Activated T-cell treated with anti-CD3 and anti-CD28 coated beads, Interleukin-2, amount 50 U/mL, for 72 hours (primary cell): ENCODE measurements at places on chromosomes 5 and 9. TPM values are rescaled to one million over a fixed set of nuclear protein-coding genes. Genes with fewer than 3 reads are reported as not detected.

FBLL1 gene
- 0.37 TPM for total RNA-seq

GRCh38 chr9:137504432-137504777, 45.3 kb upstream of the NSMF start:
- DNase-seq = no peak

MUSK gene
- not detected for total RNA-seq

NXNL2 gene
- total RNA-seq = not detected

PCDHGA9 gene
- total RNA-seq = 0.10 TPM

DNA sequence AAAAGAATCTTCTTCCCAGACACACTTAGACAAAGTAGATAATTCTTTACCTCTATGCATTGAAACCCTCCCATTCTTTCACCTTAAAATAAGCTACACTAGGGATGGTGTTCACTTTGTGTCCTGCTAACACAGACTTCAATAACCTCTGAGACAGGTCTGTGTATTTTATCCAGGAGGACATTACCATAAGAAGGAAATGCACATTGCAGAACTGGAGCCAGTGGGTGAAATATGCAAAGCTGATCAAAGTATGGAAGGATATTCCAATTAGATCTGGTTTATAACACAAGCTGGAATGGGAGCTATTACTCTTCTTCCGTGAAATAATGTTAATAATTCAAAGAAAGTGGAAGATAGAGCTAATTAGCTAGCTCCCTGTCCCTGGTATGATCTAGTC, 204.1 kb downstream of the BRINP1 start:
- no peak for DNase-seq
